NCI-H524 treated with DMSO at 0.1 percent for 48 hours (cell line): ENCODE measurements at places on chromosomes 2 and 18.

DNA sequence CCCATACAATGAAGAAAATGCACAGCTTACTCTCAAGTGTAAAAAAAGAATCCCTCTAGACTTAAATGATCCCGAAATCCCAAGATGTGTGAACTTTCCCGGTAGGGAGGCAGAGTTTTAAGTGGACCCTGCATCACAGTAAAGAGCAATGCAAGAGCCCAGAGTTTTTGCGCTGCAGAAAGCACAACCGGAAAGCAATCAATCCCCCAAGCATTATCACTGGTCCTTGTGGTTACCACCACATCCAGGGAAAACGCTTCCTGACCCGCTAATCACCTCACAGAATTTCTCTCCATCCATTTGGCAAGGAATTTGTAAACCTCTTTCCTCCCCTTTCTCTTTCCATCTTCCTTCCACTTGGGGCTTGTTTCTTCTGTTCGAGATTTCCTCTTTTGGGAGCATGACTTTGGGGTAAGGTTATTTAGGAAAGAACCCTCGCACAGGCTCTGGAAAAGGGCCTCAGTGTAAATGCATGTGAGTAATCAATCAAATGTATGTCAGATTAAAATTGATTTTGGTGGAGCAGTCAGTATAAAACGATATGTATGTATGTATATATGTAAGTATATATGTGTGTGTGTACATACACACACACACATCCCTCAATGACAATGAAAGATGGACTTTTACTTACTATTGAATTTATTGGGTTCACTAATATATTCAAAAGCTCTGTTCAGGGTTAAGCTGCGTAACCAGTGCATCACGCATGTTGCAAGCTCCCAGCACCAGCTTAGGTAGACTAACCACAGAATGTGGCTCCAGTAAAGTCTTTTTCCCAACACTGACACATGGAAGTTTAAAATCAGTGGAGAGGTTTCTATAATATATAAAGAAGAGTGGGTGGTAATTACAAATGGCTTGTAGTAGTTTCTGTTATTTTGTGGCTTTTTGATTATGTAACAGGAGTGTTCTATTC, 1.6 kb downstream of the PLCL1 start:
- no peak for DNase-seq

GRCh38 chr18:14922965-14923565, 175.1 kb downstream of the ANKRD30B start:
- no peak for DNase-seq

DNA sequence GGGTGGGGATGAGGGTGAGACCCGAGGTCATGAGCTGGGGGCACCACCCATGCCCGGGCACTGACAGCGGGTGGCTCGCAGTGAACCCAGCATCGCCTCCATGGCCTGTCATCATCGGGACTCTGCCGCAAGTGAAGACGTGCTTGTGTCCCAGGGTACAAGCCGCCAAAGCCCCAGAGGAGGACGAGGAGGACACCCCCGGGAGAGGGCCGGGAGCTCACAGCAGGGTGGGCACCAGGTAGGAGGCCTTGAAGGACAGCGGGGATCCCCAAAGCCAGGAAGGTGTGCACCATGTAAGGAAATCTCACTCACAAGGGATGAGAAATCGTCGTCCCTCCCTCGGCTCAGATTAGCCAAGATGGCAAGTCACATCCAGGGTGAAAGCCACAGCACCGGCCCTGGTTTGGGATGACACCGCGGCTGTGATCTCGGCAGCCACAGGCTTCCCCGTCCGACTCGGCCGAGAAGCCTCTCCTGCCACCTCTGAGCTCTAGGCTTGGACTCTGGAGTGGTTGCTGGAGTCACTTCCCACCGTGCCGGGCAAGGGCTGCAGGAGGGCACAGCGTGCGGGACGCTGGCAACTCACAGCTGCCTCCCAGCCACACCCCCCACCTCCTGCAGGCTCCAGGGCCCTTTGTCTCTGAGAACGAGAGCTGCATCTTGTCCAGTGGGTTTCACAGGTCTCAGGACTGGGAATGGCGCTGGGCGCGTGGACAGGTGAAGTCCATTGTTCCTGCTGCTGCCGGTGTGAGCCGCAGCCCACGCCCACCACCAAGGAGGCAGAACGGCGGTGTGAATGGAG, 81.6 kb upstream of the CTDP1 start:
- DNase-seq, result no peak

DNA sequence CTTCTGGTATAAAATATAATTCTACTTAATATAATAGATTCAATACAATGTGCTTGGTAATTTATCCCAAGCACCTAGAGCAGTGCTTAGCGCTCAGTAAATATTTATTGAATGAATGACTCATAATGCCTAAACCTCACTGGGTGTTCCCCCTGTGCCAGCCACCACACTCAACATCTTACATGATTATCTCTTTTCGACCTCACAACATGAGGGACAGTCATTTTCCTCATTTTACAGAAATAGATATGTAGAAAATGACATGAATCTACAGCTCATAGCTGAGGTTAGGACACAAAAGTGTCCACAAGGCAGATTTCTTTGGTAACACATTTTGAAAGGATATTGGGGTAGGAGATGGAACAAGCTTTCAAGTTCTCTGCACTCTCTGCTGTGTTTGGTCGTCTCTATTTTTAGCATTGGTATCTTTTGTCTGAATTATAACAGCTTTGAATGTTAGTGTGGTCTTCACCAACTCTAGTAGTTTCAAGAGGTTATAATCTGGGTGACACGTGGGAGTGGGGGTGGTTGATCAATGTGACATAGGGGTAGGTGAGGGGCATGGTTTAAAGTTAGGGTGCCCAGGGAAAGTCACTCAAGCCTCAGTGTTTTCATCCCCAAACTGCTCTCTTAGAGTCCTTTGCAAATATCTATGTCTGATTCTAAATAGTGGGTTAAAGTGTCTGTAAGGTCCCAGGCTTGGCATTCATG, 9.8 kb downstream of the MYOM1 start:
- no peak for DNase-seq

DNA sequence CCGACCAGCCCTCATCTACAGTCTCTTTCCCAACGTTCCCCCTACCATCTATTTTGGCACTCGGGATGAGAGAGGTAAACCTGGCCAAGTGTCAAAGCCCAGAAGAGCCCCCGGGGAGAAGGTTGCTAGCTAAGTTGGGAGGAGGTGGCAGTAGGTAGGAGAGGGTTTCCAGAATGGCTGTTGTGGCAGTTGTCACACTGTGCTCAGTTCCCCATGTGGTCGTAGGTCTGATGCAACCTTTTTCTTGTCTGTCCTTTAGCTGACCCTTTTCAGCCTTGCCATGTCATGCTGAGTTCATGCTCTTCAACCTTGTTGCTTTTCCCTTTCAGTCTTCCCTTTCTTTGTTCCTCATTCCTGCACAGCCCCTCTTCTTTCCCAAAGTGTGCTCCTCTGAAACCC, 34.5 kb downstream of the TTLL4 start:
- DNase-seq, result no peak

DNA sequence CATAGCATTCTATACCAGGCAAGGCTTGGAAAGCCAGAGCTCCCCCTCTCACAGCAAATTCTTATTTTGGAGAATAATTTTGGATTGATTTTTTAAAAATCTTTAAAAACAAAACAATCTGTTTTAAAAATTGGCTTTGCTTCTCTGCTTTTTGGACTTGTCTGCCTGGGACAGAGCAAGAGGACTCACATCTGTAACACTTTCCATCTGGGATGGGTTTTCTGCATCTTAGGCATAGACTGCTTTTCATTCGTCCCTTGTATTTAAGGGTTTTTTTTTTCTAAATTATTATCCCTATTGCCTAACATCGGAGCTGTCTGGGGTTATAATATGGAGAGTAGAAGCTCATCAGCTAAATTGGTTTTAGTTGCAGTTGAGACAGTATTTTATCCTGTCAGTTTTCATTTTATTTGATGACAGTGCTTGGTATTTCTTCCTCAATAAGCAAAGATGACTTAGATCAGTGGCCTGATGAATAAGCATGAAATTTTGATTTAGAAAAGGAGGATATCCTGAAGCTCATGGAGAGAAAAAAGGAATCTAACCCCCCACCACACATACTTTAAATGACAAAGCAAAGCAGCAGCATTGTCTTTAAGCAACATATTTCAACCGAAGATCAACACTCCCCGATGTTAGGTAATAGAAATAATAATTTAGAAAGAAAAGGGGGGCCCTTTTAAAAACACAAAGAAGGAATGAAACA, 2.3 kb upstream of the FZD7 start:
- DNase-seq, result no peak

GRCh38 chr18:39172695-39173421, 1607.3 kb upstream of the CELF4 start:
- no peak for DNase-seq

DNA sequence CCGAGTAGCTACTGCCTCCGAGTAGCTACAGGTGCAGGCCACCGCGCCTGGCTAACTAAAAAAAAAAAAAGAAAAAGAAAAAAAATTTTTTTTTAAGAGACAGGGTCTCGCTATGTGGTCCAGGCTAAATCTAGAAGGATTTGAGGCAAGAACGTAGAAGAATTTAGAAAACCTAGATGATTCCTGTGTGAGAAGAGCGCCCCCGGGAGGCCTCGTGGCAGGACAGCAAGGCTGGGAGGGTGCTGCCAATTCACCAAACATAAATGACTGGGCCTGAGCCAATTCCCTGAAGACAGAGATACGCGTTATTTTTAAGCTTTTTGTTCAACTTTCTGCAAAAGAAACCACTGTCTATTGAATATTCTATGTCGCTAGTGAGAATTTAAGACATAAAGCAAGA, 90.1 kb upstream of the TGFA start:
- no peak for DNase-seq

- peak; percentile 72 for DNase-seq
Observed at GRCh38 chr18:48079885-48080284, 149.4 kb upstream of the SMAD2 start.

- DNase-seq, result no peak
Observed at GRCh38 chr2:129741623-129742022, 237.8 kb upstream of the RAB6C start.

DNA sequence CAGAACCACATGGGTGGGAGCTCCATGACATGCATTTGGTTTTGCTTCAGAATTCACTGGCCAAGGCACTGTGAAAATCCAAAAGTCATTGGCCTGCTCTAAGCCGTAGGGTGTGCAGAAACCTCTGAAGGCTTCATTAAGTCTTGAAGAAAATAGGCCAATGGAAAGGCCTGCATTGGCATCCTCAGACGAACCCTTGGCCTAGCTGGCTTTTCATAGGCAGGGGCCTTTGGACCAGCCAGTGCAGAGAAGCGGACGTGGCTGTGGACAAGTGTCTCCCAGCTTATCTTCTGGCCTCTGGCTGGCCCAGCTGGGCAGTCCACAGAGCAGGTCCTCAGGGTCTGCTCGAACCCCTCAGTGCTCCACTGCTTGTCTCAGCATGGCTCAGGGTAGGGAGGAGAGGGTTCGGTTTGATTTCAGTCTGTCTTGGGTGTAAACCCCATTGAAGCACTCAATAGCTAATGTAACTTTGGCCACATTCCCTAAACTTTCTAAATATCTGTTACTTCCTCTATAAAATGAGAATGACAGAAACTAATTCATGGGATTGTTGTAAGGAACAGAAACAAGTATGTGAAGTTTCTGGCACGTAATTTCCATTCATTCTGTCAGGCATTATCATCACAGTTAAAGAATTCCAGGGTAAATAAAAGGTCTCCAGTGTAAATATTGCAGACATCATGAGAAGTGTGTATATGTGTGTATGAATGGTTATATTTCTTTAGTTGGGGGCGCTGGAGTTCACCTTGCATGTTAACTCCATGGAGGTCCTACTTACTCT, 125.5 kb downstream of the TFCP2L1 start:
- no peak for DNase-seq

DNA sequence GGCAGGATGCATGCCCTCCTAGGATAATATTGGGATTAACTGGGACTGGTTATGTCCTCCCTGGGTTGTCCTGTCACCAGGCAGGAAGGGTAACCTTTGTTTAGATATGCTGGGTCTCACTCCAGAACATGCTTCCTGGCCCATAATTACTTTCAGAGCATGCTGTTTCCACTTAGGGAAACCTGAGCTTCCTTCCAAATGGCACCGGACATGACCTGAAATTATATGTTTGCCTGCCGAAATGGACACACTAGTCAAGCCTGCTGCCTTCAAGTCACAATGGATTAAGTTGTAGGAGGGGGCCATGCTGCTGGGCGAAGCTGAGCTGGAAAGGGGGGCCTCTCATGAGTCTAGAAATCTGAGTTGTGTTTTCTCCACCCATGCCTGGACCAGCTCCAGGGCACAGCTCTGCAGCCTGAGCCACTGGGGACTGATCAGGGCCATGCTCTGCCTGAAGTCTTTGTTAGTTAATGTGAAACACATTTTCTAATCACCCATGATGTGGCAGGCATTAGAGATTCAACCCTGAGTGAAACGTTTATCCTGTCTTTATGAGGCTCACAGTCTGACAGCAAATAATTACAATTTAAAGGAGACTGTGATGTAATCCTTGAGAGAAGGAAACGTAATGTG, 273.3 kb downstream of the TNS1 start:
- DNase-seq, result no peak

- DNase-seq, result no peak
Observed at GRCh38 chr2:39050109-39050508, 70.7 kb downstream of the SOS1 start.

- DNase-seq, result no peak
Observed at GRCh38 chr2:168528016-168528415, 71.9 kb downstream of the CERS6 start.

GRCh38 chr2:129812071-129812470, 167.4 kb upstream of the RAB6C start:
- DNase-seq, result no peak

DNA sequence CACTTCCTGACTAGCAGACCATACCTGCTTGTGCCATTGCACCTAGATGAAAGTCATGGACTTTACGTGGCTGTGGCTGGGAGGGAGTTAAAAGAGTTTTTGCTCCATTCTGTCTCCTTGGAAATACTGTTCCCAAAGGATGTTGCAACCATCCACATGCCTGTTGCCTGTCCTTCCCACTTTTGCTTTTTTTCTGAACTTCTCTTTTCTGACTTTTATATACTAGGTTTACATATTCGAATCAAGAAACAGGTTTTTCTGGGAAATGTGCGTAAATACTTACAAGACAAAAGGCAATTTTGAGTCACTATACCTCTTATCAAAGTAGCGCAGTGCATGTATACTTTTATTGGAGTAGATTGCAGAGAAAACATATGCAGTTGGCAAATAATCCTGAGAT, 244.8 kb downstream of the PRKCE start:
- no peak for DNase-seq

- no peak for DNase-seq
Observed at GRCh38 chr2:237470914-237471313, 16.1 kb upstream of the MLPH start.

DNA sequence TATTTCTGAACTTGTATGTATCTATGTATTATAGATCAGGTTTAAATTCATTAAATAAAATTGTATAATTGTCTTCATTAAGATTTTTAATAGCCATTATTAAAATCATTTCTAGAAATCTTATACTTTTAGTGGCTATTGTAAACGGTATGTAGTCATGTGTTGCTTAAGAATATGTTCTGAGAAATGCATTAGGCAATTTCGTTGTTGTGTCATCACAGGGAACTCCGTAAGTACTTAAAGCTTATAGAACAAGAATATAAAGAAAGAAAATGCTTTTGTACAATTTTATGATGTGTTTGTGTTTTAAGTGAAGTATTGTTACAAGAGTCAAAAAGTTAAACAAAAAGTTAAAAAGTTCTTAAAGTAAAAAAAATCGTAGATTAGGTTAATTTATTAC, 765.8 kb downstream of the METTL4 start:
- DNase-seq, result no peak
